ENCODE measurements at places on chromosomes 7 and 10.

DNA sequence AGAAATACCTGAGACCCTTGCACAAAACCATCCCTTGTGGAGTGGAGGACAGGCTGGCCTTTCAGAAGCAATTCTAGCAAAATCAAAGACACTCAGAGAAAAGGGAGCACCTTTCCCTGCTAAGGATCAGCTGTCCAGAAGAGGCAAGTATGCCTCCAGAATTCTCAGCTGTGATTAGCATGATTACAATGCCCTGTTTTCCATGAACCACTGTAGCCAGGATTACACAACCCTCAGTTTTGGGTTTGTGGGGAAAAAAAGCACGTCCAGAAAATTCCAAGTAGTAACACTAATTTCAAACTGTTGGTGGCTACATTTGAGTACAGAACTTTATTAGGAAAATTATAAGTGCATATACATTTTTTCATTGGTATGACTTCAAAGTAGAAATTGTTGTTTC is 15.0 kb downstream of the CXCL12 start:
- no peak for DNase-seq

DNA sequence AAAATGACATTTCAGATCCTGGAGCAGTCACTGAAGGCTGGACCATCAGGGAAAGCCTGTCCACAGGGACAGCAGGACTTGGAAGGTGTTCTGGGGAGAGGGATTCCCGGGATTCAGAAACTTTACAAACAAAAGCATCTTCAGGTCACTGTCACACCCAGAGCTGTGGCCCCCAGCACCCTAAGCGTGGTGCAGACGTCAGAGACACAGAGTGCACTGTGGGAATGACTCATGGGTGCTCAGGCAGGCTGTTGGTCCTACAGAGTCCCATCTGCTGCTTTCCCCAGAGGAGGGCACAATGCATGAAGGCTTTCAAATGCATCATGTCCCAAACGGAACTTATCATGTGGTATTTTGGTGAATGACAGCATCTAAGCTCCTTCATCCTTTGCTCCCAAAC is 13.1 kb upstream of the LRMDA start:
- DNase-seq, result no peak

- DNase-seq, result no peak
These were observed 219.1 kb downstream of the MAD1L1 start for GRCh38 chr7:2013381-2014311.

GRCh38 chr7:159095979-159096411 is 48.7 kb downstream of the VIPR2 start:
- DNase-seq, result no peak

DNA sequence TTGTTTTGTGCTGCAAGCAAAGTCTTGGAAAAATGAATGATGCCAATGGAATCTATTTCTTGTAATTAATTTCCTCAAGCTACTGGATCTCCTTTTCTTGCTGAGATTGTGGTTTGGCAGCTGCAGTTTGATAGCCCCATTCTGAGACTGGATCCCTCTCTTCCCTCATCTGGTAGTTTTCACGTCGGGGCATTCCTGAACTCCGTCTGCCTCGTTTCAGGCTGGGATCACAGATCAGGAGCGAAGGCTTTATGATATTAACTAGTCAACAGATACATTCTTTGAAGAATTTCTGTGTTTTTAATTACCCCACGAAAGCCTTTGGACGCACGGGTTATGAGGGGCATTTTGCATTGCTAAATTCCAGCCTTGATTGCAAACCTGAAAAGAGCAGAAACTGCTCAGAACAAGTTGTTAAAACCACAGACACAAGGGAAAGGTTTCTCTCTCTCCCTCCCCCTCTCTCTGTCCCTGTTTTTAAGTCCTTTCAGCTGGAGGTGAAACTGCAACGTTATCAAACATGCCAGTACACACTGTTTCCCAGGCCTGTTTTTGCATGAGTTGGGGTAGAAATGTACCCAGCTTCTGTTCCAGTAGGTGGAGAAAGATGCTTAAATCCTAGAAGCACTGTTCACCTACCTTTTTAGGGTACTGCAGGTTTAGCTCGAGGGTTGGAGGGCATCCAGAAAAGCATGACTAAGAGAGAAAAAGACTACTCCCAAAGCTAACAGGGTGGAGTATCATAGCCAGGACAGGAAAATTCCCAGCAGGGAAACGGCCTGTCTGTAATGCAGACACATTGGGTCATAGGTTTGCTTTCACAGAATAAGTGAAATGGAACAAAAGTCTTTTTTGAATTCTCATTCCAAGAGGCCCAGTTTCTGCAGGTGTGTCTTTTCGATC is 124.3 kb downstream of the CUX1 start:
- peak; percentile 59 for DNase-seq

All from HCEC 1CT (cell line).